ENCODE measurements at places on chromosomes 2 and 18.
A peak's percentile ranks its signal among the peaks of the same experiment; 100 is the strongest.

DNA sequence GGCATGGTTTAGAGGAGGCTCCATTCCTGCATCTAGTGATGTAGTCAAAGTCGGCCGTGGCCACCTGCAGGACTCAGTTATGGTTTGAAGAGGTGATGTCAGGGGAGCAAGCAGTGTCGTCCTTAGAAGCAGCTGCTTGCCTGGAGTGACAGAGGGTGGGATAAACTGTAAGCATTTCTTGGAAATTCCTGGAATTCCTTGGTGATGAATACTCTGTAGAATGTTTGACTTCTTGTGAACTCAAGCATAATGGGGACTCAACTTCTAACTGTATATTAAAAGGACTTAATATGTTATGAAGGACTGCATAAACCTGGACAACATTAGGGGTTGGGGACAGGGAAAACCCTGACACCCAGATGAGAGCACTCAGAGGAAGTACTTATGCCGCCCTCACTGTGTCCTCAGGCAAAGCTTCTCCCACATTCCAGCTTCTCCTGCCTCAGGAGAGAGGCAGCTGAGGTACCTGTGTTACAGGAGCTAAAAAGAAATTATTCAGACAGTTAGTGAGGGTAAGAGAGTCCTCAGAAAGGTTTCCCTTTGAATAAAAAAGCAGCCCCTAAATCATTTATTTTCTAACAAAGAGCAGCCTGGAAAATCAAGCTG lies 459.9 kb upstream of the CELF4 start:
- DNase-seq = no peak

- no peak for DNase-seq
Measured at GRCh38 chr2:180776921-180777320, 203.5 kb upstream of the UBE2E3 start.

GRCh38 chr2:95074663-95075439 lies 46.8 kb downstream of the MRPS5 start:
- DNase-seq = no peak

- no peak for DNase-seq
Measured at GRCh38 chr2:88829607-88830463, 138.4 kb downstream of the RPIA start.

DNA sequence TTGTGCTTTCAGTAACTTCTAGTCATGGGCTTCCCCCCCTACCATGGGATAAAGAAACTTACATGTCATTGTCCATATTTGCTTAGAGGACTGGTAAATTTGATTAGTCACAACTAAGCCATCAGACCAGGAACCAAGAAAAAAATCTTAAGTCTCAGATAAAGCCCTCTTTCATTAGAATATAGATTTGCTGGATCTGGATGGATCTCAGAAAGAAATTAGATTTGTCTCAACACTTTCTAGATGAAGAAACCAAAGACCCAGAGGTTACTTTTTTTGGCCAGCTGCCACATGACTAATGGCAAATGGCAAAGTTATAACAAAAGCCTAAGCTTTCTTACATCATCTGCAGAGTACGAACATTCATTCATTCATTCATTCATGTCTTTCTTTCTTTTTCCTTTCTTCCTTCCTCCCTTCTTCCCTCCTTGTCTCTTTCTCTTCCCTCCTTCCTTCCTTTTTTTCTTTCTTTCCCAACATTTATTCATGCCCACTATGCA lies 60.2 kb downstream of the CDCA7 start:
- peak; percentile 57 for DNase-seq

DNA sequence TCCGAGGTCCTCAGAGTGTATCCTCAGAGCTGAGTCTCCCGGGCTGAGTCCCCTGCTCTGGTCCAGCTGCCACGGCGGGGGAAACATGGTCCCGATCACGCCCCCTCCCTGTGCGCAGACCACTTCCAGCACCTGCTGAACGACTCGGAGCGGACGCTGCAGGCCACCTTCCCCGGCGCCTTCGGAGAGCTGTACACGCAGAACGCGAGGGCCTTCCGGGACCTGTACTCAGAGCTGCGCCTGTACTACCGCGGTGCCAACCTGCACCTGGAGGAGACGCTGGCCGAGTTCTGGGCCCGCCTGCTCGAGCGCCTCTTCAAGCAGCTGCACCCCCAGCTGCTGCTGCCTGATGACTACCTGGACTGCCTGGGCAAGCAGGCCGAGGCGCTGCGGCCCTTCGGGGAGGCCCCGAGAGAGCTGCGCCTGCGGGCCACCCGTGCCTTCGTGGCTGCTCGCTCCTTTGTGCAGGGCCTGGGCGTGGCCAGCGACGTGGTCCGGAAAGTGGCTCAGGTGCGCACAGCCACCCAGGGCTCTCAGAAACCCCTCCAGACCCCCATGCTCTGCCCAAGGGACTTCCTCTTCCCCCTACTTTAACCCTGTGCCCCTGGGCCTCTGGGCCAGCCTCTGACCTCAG lies 26.7 kb downstream of the GPC1 start:
- no peak for DNase-seq

GRCh38 chr18:63253428-63254372 lies 65.9 kb downstream of the BCL2 start:
- DNase-seq = no peak

GRCh38 chr2:102765061-102765460 lies 3.2 kb downstream of the TMEM182 start:
- no peak for DNase-seq

GRCh38 chr2:207474863-207475485 lies 54.8 kb upstream of the CREB1 start:
- DNase-seq = peak; percentile 30

DNA sequence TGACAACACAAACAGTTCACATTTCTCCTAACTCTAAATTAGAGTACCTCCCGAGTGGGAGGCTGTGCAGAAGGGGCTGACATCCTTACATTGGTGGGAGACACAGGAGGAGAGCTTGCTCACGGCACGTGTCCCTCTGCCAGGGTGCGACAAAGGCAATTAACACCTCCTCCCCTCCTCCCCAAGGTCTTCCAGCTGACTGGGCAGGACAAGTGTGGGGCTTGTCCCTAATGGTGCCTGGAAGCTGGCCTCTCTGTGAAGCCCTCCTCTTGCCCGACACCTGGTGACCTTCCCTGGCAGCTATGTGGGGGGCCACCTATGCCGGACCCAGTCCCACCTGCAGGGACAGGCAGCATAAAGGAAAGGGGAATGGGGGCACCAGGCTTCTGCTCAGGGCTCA lies 57.0 kb downstream of the FAM168B start:
- DNase-seq = no peak

DNA sequence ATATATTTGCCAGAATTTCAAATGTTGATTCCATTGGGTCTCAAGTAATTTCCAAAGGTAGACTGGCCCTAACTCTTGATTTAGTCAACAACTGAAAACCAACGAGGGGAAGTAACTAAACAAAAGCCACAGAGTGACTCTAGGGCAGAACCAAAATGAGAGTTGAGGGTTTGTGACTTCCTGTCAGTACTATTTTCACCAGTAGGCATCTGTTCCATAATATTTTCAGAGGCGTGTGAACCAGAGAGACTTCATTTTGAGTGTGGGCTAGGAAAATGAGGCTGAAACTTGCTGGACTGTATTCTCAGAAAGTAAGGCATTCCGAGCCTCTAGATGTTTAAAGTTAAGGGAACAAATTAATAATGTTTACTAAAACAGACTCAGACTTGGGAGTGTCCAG lies 70.6 kb downstream of the GDF7 start:
- DNase-seq = no peak

GRCh38 chr18:3213300-3214059 lies 6.3 kb downstream of the MYOM1 start:
- DNase-seq = no peak

- DNase-seq = no peak
Measured at GRCh38 chr18:61554117-61554776, 221.0 kb downstream of the CDH20 start.

DNA sequence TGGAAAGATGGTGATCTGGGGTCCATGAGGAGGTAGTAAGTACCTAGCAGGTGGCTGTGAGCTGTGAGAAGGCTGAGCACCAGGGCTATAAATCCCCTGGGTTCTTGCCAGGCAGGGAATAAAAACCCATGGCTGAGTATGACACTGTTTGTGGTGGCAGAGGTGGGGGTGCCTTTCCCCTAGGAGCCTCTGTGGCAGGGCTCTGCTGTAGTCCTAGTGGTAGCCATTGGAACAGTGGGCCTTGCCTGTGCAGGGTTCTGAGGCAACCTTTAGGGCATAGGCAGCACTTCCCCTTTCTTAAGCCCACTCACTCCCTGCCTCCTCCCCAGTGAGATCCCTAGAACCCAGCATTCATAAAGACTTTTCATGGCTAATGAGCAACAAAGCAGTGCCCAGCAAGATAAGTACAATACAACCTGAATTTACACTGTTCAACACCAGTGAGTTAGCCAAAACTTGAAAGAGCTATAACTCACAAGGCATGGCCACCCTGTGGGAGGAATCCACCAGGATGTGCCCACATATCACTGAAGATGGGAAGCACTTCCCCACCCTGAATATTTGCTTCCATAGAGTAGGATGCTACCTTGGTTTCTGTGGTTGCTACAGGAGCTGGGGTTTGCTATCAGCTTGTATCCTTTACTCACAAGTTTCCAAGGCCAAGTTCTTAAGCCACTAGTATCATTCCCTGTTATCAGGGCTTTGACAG lies 100.9 kb upstream of the NEUROD1 start:
- no peak for DNase-seq
